Trophoblast cell (in vitro differentiated cells and primary cell): ENCODE measurements at places on chromosomes 5 and 9.

DNA sequence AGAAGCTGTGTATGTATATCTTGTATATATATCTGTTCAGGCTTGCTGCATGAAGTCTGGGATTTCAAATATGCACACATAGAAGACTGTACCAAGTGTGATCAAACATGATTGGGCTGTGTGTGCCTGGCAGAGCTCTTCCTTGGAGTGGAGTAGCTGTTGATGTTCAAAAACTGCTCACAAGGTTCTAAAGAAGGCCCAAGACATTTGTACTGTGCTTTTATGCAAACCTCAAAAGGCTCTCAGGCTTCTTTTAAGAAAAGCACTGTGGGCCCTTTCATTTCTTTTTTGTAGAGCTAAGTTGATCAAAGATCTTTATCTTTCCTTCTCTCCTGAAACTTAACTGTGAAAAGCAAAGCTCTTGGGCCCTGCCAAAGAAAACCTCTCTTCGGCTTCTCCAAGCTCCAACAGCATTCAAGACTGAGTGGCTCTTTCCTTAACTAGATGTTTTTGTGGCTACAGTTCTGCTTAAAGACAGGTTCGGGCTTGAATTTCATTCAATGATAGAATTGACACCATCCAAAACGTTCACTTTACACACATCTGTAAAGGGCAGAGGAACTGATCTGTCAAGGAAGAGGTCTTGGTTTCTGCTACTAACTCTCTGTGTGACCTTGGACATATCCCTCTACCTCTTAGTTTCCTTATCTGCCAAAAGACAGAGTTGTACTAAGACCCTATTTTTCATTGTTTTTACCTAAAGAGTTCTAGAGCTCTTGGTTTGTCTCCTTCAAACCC, 105.8 kb upstream of the IL6ST start:
- DNase-seq: no peak

DNA sequence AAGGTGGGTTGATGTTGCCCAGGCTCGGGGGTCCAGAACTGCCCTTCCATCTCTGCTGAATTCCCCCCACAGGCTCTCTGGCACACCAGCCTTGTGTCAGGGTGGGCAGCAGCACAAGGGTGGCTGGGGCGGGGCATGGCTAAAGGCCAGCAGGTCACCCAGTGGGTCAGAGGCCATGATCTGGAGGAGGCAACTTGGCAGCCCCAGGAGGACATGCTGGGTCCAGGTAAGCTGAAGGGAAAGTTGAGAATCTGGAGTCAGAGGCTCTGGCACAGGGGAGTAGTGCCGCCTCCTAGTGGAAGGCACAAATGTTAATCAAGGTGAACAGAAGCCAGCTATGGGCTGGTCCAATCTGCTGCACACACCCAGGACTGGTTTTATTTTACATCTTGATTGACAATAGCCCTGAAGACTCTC, 6.2 kb downstream of the TMEM8B start:
- no peak for DNase-seq

DNA sequence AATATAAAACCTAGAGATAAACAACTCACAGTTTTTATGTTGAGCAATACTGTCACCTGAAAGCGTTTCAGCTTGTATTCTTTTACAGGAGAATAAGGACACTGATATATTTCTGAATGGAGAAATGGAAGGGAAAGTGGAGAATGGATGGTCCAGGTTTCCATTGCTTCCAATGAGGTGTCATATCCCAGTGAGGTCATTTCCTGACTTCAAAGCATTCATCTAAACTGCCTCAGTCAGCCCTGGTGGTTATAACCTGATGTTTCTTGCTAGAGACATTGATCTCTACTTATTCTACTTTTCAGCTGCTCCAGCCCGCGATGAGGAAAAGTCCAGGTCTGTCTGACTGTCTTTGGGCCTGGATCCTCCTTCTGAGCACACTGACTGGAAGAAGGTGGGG, 2.6 kb downstream of the GABRA1 start:
- no peak for DNase-seq

DNA sequence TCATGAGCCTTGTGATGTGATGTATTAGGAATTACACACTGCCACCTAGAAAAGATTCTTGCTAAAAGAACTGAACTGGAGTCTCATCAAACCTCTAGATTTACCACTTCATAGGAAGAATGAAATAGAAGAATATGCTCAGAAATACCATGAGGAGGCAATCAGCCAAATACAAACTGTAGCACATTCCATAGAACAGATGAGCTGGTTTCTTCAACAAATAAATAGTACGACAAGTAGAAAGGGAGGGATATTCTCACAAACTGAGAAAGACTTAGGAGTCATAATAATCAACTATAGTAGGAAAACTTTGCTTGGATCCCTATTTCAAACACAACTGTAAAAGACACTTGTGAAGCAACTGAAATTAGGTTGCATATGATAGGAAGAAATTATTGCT, 15.4 kb downstream of the PLGRKT start:
- DNase-seq: no peak

GRCh38 chr5:98414938-98415337, 358.5 kb upstream of the RGMB start:
- DNase-seq: peak; percentile 92

GRCh38 chr5:169426784-169427183, 125.8 kb upstream of the SLIT3 start:
- DNase-seq: no peak

DNA sequence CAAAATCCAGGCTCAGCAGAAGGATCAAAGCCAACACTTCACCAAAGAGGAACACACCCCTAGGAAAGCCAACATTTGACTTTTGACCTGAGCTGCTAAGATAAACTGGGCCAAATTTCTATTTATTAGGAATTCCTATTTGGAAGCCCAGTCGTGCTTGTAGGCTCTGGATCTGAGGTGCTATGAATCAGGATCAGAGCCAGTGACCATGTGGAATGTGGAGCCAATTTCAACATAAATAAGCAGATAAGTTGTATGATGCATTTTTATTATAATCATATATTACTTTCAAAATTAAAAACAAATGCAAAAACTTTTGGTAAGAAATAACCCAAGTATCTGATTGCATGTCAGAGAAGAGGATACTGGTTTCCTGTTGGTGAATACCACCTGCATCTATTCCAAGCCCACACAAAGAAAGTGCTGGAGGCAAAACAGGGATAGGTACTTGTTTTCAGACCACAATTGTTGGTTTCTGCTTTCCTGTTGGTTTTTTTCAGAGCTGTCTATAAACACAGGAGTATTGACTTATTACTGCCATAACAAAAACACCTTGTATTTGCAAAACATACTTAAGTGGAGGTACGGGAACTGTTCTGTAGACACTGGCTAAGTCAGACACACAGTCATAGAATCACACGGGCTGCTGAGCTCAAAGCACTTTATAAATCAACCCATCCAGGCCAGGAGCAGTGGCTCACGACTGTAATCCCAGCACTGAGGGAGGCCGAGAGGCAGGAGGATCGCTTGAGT, 52.8 kb downstream of the ARL15 start:
- DNase-seq: no peak

- DNase-seq: no peak
These were observed 1.3 kb downstream of the PROB1 start for GRCh38 chr5:139393497-139394122.

DNA sequence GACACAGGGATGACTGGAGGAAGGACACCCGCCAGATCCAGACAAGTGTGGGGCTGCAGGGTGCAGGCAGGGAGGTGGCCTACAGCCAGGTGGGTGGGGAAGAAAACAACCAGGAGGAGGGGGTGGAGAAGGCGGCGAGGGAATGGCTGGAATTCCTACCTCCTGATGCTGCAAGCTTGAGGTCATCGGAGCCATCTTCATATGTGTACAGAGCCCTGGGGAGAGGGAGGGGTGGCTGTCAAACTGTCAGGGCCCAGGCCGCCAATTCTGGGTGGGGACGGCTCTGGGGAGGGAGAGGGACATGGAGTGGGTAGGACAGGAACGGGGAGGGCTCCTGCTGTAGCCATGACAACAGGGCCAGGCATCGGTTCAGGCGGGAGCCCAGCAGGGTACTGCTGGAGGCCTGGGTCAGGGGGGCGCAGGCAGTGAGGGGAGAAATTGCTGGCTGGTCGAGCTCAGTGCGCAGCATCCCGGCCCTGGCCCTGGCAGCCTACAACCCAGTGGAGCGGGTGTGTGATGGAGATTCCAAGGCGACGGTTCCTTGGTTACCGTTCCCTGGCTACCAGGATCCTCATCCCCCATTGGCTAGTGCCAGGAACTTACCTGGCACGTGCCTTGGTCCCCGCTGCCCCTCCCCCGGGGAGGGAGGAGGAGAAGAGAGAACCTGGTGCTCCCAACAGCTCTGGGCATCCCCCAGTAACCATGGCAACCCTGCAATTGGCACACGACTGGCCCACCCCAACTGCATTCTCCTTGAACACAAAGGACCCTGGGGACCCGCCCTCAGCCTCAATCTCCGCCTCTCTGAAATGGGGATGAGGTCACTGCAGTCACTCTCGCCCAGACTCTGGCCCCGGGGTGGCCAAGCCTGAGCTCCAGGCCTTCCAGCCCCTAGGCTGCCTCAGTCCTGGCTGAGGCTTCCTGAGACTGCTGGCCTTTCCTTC, 4.5 kb downstream of the DBN1 start:
- peak; percentile 74 for DNase-seq

DNA sequence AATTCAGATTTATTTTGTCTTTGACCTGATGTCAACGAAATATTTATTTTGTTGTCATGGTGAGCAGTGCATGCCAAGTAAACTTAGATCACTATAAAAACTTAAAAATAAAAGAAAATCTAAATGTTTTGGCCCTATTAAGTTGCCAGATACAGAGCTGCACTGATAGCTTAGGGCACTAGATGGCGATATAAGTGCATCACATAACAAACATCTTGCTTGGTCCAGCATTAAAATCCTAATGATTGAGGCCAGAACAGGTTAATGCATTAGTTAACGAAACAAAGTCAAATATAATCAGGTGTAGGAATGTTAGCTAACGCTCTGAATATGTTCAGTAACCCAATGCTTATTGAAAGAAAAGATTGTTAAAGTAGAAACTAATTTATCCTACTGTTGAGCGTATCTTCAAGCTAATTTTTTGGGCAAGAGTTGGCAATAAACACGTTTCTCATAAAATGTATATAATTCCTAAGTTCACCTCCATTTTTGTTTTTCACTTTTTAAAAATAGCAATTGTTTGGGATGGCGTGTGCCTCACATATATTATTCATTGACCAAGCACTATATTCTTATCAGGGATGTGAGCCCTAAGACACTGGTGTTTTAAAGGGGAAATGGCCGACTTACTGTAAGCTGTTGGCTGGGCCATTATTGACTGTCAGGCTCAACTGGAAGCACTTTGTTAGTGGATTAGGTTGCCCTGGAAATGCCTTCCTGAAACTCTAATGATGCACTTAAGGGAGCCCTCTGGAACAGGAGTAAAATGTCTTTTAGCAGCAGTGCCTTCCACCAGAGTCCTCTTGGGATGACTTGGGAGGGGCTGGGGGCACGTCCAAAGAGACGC, 33.3 kb downstream of the KCTD16 start:
- DNase-seq: peak; percentile 22

DNA sequence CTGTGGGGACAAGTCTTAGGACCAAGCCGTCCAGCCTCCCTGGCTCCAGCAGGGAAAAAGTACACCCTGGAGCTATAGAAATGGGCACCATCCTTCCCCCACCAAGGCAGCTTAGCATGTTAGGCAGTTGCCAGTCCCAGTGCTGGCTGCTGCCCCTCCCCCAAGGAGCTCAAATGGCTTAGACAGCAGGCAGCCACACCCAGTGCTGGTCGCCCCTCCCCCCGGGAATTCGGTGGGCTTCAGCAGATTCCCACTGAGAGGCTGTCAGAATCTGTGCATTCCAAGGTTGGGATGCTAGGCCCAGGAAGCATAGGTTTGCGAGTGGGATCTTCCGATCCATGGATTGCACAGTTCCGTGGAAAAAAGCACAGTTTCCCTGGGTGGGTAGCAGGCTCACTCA, 105.2 kb upstream of the ITGA1 start:
- no peak for DNase-seq

DNA sequence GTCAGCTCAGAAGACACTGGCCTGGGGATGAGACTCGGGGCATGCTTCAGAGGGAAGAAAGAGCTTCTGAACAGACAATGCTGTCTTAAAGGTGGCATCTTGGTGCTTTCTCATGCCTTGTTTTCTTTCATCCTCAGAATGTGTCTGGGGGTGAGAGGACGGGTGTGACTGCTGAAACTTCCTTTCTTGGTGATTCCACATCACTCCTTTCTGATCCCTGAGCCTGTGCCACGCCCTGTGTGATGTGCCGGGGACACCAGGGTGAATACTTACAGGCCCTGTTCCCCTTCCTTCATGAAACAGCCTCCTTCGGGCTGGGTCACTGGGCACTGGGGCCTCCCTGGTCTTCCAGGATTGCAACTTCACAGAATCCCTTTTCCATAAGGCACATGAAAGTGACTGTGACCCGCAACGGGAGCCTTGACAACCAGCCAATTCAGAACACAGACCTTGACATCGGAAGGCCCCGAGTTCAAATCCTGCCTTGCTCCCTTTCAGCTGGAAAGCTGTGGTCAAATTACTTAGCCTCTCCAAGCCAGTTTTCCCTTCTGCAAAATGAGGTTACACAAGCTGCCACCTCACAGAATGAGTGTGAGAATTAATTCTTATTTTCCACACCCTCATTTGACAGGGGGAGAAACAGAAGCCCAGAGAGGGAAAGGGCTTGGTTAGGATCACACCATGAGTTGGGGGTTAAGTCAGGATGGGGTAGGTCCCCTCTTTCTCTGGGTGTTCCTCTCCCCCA, 44.1 kb upstream of the IL17B start:
- no peak for DNase-seq

GRCh38 chr5:172573120-172573882, 67.8 kb upstream of the NEURL1B start:
- peak; percentile 22 for DNase-seq

DNA sequence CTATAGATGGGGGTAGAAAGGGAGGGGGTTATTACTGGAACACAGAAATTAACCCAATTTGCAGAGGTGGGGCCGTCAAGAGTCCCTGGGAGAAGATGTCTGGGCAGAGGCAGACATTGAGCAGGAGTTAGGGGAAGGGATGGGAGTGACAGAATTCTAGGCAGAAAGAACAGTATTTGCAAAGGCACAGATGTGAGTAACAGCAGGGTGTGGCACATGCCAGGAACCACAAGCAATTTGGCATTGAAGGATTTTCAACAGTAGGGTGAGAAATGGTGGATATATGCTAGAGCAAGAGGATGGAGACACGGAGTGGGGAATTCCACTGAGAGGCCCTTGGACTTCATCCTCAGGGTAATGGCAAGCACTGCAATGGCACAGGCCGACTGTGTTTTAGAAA, 71.6 kb upstream of the FRRS1L start:
- DNase-seq: no peak

DNA sequence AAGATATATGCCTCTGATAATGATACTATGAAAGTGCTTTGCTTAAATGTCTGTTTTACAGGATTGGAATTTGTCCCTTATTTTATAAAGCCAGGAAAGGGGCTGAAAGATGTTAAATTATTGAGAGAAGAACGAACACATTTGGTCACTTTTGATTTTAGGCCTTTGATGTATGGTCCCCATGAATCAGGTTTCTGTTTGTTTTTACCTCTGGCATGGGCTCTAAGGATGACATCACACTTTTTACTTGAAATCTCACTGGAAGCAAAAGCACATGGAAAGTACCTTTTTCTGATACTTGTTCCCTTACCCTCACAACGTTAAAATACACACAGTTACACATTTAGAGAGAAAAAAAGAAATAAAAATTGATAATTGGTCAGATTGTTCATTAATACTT, 6.9 kb downstream of the OTULIN start:
- no peak for DNase-seq

GRCh38 chr5:43555895-43556606, 826 bp downstream of the PAIP1 start:
- peak; percentile 35 for DNase-seq

GRCh38 chr5:139690064-139690802, 42.1 kb downstream of the CXXC5 start:
- DNase-seq: no peak

- DNase-seq: no peak
These were observed 21.6 kb upstream of the PTGS1 start for GRCh38 chr9:122349201-122349600.
